ENCODE measurements at places on chromosomes 16 and 17.

DNA sequence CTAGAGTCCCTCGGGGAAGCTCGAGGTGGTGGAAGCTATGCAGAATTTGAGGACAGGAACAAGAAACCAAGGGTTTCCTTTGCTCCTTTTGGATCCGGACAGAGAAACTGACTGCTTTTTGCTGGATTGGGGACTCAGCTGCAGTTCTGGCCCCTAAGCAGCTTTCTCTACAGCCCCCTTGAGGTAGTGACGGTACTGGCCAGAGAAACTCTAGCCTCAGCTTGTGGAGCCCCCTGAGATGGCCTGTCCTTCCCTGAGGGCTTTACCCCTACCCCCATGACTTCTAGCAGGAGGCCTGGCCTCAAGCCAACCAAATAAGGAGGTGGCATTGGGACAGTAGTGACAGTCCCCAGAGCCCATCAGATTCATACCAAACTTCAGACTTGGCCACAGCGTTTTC lies 118.1 kb downstream of the IRX5 start:
- no peak for DNase-seq

- no peak for DNase-seq
Measured at GRCh38 chr17:31853911-31854470, 5.1 kb downstream of the COPRS start.

GRCh38 chr17:81167638-81168037 lies 1.6 kb upstream of the AATK start:
- DNase-seq, result no peak

DNA sequence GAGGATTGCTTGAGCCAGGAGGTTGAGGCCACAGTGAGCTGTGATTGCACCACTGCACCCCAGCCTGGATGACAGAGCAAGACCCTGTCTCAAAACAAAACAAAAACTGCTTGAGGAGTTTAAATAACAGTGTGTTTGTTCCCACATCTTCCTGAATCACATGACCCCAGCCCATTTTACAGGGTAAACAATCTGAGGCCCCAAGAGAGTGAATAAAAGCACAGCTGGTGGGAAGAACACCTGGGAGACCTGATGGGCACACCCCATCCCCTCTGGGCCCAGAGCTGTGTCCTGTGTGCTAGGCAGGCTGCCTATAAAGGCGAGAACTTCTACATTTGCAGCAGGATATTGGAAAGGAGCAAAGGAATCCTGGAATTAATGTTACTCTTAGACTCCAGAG lies 69.6 kb downstream of the PLXDC1 start:
- DNase-seq, result no peak

GRCh38 chr17:31858642-31859486 lies at the start of gene COPRS:
COPRS (minus strand) TSS chr17:31859244; CDS start chr17:31859199, 45 bp downstream.
- peak; percentile 57 for DNase-seq

- DNase-seq, result no peak
Measured at GRCh38 chr16:59341368-59341767, 607.3 kb upstream of the GOT2 start.

- DNase-seq, result peak; percentile 91
Measured at GRCh38 chr17:9389111-9389527, 186.5 kb downstream of the STX8 start.

GRCh38 chr16:49726155-49726554 lies 129.8 kb downstream of the ZNF423 start:
- DNase-seq, result no peak

DNA sequence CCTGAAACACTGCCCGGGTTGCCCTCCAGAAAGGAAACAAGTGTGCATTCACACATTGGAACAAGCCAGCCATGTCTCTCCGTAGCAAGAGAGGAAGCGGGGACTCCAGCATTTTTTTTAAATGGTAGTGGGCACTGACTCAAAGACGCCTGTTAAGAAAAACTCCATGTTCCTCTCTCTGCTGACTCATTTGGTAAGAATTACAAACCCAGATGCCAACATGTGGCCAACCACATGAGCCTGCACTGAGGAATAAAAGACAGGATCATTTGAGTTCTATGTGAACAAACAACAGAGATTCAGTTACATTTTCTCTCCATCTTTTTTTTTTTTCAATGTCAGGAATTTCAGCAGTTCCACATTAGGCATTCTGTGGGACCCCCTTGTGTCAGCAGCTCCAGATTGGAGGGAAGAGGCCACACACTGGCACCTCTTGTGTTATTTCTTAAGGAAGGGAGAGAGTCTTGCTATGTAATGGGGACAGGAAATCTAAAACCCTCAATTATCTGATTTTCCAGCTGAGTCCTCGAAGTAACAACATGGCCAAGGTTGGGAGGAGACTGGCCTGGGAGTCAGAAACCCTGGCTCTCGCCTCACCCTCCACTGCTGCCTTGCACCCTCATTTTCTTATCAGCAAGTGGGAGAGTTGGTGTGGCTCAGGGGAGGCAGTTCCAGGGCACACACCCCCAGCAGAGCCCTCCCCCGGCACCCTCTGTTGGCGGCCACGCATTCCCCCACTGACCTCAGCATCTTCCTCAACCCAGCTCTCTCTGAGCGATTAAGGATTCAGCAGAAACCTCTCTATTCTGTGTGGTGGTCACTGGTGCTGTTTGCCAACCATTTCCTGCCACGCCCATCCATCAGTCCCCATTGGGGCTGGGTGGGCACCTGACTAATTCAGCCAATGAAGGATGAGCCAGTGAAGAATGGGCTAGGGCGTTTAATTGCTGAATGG lies 173.0 kb downstream of the FOXL1 start:
- peak; percentile 72 for DNase-seq

GRCh38 chr16:55912022-55912421 lies 36.8 kb upstream of the CES5A start:
- DNase-seq, result no peak

DNA sequence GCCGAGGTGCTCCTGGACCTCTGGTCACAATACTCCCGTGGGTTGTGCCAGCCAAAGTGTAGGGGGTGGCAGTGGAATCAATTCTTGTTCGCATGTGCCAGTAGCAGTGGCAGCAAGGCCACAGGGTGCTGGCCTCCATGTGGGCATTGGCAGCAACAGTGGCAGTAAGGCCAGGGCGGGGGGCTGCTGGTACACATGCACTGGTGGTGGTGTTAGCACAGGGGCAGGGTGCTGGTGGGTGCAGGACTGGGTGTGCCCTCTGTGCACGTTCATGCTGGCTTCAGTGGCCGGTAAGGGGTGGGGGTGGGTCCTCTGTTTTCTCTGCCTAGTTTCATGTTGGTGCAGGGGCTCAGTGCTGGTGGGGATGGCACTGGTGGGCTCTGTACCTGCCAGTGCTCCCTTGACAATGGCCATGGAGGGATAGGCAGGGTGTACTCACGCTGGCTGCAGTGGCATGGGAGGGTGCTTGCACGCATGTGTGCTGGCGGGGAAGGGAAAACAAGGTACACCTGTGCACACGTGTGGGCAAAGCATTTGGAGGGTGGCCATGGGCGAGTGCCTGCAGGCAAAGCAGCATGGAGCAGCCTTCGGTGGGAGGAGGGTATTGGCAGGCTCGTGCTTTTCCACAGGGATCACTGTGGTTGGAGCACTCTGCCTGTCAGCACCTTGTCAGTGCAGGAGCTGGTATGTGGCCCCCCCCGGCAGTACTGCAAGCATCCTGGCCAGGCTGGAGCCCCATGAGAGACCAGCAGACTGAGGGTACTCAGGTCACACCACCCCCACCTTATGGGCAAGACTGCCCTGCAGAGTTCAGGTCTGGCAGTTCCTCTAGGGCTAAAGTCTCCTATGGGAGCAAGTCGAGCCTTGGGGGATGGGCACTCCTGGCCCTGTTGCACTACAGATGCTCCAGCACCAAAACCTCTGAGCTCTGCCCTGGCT lies 35.8 kb downstream of the NF1 start:
- no peak for DNase-seq

DNA sequence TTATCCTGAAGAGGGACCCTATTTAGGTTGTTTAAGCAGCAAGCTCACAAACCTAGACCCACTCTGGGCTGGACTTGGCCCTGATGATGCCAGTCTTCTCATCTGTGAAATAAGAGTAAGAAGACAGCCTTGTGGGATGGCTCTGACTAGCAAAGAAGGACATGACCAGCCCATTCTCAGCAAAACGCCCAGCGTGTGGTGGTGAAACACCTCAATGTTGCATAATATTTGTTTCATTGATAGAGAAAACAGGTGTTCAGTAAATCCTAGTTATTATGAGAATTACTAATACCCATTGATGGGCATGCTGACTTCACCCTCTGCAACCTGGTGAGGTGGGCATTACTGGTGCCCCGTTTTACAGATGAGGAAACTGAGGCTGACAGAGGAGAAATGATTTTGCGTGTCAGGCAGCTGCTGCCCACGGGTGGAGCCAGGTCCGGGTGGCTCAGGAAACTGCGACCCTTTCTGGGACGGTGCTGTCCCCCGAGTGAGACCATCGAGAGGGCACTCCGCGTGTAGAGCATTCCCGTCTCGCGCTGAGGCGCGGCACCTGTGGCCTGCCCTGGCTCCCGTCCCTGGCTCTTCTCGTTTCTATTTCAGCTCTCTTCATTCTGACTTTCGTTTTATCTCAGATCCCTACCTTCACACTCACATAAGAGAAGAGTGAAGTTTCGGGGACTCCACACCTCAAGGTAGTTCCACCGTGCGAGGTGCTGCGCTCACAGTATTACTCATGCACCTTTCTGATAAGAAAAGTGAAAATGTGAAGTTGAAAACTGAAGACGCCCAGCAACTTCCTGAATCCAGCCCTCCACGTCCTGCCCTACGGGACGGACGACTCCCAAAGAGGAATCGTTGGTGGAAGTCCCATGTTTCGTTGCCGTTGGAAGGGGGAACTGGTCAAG lies 48.5 kb downstream of the IRF8 start:
- DNase-seq, result no peak

DNA sequence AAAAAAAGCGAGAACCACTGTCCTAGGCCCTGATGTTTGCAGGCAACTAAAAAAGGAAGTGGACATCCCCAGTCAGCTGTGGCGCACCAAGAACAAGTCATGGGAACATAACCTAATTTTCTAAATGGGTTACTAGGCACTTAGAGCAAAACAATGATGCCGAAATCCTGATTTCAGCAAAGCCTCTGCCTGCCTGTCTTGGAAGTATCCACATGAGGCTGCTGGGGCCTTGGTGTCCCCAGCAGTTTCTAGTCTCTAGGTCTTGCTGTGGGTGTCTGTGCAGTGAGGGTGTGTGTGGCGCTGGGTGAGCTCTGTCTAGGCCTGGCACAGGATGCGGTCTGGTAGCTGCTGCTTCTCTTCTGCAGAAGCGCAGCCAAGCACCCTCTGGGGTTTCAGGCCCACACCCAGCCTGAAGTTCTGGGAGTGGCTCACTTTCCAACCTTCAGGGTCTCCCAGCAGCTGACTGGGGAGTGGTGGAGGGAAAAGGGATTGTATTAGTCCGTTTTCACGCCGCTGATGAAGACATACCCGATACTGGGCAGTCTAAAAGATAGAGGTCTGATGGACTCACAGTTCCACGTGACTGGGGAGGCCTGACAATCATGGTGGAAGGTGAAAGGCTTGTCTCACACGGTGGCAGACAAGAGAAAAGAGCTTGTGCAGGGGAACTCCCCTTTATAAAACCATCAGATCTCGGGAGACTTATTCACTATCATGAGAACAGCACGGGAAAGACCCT lies 21.1 kb downstream of the STH start:
- no peak for DNase-seq

DNA sequence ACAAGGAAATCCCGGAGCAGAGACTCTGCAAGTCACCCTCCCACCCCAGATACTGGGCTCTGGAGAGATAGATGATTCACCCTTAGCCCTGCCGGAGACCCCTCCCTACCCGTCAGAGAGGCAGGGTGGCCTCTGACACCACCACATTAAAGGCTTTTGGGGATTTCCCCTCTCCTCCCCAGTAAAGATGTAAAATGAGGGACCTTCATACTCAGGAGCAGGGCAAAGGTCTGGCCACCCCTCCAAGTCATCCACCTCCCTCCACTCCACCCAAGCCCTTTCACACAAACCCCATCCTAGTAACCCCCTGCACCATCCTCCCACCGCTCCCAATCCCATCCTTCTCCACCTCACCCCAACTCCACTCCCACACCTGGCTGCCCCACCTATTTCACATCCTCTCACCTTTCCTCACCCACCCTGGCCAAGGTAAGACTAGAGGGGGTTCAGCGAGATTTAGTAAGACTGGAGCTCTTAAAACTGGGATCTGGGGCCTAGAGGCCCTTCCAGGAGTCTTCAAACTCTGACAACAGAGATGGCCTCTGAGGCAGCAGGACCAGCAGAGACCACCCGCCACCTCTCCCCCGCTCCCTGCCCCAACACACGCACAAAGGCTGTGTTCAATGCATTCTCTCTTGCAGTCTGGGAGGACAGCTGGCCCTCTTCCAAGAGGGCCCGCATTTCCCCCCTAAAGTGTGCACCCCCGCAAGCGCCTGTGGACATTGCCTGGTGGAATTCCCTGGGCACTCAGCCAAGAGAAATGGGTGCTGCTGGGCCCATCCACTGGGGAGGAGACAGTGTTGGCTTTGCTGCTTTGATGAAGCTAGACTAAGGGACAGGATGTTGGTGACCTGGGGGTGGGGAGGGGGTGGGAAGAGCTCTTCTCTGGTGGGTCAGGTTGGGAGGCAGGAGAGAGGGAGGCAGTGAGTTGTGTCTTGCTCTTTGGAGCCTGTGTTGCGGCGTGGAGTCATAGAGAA lies 1.1 kb downstream of the ABAT start:
- DNase-seq, result no peak

GRCh38 chr17:73625991-73626673 lies 18.1 kb downstream of the SDK2 start:
- no peak for DNase-seq

DNA sequence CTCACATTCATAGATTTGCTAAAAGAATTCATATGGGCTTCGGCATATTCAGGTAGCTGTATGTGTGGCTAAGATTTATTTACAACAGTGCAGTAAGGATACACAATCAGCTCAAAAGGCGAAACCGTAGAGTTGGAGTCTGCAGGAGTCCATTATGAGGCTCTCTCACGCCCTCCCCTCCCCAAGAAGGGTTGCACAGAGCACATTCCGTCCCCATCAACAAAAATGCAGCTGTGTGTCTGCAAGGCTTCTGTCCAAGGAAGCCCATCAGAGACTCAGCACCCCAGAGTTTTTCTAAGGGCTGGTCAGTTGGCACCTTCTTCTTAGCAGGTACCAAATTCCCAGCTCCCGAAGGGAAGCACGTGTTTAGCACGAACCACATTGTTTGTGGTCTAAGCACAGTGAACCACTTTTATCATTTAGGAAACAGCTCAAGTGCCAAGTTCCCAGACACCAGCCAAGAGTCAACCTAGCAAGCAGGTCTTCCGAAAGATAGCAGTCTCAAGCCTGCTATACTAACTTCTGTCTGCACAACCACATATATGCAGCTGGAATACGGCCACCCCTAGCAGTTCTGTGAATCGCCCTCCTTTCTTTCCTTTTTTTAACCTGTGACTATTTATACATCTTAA lies 28.5 kb upstream of the MEAK7 start:
- no peak for DNase-seq

- DNase-seq, result no peak
Measured at GRCh38 chr16:56600398-56600999, 7.9 kb upstream of the MT2A start.

GRCh38 chr16:189604-190186 lies 9.4 kb downstream of the HBQ1 start:
- DNase-seq, result no peak
